ENCODE measurements at places on chromosomes 3 and 15.

- no peak for DNase-seq
Observed at GRCh38 chr15:40630313-40630712, 36.3 kb downstream of the KNL1 start.

DNA sequence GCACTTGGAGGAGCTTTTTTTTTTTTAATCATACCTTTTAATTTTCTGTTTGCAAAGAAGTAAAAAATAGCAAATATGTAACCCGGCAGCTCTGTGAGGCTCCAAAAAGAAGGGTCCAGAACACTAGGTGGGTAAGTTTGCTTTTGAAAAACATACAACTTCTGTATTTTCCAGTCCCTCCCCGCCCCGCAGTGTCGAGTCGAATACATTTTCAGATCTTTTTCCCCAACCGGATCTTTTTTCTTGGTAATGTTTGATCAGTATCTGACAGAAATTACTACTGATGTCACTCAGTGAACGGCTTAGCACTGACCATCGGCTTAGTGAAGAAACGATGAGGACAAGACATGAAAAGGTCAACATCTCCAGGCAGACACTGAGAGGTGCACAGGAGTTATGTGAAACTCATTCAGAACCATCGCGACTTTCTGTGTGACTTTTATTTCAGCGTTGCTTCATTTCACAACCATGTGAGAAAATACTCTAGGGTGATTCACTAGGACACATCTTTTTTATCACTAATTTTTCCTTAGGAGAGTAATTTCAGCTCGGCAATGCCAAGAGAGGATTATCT, 11.0 kb downstream of the ISL2 start:
- DNase-seq, result no peak

GRCh38 chr3:2458816-2459215, 360.1 kb downstream of the CNTN4 start:
- no peak for DNase-seq

DNA sequence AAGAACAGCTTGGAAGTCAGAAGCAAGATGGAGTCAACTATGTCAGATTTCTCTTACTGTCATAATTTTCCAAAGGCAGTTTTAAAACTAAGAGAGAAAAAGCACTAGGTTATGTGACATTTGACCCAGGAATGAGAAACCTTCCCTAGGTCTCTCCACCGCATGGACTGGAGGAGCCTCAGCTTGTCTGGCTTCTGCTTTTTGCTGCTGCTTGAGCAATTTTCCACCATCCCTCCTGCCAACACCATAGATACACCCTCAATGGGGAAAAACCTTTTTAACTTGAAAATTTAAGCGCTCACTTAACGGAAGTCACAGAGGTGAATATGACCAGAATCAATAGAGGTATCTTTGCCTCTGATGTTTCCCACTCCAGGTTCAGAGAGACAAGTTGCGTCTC, 17.8 kb upstream of the IREB2 start:
- no peak for DNase-seq

DNA sequence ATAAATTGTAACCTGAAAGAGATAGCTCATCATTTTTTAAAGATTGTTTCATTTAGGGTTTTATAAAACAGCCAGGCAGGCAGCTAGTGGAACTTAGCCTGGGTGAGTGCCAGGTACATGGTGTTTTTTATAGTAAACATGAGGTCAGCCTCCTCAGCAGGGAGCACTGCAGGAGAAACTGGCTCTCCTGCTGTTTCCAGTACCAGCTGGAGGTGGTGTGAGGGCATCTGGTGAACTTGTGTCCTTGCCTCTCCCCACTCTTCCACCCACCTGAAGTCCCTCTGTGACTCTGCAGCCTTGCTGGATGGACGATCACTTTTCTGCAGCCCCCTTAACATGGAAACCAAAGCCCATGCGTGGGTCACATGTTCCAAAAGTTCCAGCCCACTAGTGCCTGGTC, 128.4 kb downstream of the FAM174B start:
- DNase-seq, result no peak

DNA sequence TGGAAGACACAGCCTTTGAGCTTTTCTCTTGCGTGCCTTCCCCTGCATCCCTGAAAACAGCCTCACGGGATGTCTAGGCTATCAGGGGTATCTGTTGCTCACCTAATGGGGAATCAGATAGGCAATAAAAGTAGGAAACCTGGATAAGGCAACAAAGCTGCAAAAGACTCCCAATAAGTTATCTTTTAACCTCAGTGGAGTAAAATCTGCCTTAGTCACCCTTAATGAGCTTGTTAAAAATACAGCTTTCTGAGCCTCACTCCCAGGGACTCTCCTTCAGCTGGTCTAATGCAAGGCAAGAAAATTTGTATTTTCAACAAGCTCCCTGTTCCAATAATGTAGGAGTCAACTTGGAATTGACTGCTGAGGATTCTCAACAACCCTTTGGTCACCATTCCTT, 25.6 kb downstream of the ILDR1 start:
- DNase-seq, result no peak

DNA sequence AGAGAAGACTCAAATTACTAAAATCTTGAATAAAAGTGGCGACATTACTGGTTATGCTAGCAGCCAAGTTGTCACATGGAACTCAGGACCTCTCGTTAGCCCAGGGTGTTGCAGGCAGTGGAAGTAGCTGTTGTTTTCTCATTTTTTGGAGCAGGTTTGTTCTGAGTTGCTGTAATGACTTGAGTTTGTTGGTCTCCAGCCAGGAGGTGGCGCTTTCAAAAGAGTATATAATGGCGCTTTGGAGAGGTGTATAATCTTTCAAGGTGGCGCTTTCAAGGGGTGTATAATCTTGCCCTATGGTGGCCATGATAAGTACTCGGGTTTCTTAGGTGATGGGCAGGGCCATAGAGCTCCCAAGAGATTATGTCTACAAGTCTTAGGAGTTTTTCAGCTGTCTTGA, 632.7 kb downstream of the NTRK3 start:
- no peak for DNase-seq

- DNase-seq, result no peak
Observed at GRCh38 chr3:49454898-49455681, 15.0 kb upstream of the DAG1 start.

GRCh38 chr15:57045741-57046382, 127.4 kb downstream of the TCF12 start:
- no peak for DNase-seq

DNA sequence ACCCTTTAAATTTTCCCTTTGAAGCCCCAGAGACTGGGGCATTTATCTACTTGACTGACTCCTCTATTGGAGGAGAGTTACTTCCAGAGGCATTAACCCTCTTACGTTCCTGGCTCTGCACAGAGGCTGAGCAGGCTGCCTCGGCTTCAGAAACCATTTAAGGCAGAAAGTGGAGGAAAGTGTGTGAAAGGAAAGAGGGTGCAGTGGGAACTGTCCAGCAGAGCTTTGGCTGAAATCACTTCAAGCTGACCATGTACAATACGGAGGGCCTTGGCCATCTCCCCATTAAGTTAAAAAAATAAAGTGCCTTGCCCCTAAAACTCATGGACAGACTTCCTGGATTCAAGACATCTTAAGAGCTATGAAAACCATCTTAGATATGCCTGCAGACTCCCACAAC, 238.7 kb downstream of the SV2B start:
- DNase-seq, result no peak

DNA sequence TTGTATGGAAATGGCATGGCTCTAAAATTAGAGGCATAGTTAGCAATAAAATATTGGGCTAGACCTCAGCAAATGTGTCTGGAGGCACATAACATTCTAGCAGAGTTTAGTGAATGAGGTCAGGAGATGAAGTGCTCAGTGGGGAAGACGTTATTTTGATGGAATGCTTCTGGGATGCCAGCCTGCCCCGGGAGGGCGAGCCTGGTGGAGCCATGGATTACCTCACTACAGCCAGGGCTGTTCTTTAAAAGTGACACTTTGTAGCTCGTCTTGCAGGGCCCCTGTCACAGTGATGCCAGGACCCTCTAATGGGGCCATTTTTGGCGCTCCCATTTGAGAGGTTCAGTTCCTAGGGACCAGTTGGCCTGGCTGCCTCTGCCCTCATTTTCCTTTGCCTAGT, 48.5 kb downstream of the PXYLP1 start:
- DNase-seq, result no peak

GRCh38 chr3:7201784-7202183, 340.9 kb downstream of the GRM7 start:
- DNase-seq, result no peak

DNA sequence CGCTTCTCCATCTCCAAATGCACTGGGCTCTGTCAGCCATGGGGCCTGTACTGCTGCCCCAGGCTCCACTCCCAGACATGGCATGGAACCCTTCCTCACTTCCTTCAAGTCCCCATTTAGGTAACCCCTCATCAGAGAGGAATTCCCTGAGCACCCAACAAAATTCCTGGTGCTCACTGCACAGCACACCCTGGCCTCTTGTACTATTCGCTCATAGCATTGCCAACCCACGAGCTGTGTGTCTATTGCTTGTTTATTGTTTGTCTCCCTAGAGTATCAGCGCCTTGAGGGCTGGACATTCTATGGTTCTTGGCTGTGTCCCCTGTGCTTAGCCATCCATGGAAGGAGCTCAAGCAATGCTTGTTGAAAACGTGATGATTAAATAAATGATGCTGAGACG, 46.1 kb upstream of the SLCO2A1 start:
- no peak for DNase-seq

GRCh38 chr3:64385277-64385676, 160.0 kb upstream of the PRICKLE2 start:
- no peak for DNase-seq

DNA sequence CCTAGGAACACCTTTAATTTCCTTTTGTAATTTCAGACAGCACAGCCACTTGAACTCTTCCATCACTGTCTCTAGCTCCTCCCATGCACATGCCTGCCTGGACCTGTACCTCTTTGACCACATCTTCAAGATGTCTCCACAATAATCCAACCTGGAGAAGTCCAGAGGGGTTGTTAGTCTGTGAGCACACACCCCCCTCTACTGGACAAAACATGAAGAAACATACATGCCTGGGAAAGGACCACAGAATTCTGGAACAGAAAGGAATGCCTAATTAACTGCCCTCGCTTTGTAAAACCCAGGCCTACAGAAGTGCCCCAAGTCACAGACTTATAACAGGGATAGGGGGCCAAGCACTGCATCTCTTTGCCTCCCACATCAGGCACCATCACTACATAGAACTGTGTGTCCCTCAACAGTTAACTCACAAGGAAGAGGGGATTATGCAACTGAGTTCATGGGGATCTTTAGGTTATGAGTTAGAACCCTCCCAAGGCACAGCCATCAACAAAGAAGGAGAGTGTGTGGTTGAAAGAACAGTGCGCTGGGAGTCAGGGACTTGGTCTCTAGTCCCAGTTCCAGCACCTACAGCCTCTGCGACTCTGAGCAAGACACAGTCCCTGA, 61.7 kb downstream of the FMN1 start:
- DNase-seq, result no peak

DNA sequence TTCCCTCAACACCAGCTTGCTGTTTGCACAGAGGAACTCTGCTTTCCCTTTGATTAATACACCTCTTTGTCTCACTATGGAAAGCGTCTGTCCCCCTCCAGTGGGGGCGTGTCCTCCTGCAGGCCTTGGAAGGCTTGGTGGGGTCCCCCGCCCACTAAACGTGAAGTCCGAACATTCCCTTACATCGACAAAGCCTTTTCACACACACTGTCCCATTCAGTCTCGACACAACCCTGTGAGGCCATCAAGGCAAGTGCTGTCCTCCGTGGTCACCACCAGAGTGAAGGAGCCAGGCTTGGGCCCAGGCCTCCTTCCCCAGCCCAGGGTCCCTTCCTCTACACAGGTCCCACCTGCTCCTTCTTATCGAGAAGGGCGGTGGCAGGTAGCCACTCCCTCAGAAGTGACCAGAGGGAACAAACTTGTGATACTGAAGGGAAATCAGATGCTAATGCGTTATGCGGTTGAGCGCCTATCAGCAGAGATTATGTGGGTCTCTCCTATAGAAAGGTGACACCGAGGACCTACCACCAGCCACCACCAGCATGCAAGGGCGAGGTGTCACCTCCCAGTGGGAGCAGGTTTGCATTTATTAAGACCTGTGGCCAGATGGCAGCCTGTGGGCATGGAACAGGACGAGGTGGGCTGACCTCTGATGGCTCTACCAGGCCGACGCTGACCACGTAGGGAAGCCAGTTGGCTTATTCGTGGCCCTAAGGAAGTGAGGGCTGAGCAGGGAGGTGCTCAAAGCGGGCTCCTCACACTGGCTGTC, 6.6 kb downstream of the NRROS start:
- no peak for DNase-seq

DNA sequence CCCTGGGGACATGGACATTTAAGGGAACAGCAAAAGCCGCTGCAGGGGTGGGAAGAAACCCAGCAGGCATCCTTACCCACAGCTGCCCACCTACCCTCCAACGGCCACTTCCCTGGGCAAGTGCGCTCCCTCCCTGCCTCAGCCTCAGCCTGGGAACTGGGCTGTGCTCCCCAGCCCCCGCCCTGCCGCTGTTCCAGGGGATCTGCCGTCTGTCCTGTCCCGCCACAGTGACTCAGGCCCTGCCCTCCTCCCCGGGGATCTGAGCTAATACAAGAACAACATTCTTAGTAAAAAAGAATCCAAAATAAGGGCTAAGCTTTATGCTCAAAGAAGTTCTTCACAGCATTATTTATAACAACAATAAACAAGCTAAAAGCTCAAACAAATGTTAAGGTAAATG, 7.4 kb upstream of the IQSEC1 start:
- DNase-seq, result no peak

DNA sequence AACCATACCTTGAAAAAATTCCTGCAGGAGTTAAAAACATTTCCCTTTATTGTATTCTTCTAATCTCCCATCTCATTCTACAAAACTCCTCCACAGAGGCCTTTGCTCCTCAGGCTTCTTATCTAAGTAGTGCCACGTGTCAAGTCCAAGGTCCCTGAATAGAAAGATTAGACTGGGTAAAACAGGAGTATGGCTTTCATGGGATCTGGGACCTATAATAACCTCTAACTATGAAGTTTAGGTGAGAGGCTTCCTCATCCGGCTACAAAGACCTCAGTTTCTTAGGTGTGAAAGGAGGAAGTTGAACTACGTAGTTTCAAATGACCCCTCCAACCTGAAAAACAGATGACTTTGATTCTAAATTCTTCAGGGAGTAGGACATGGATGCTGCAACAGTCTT, 20.0 kb downstream of the GPR15 start:
- no peak for DNase-seq

DNA sequence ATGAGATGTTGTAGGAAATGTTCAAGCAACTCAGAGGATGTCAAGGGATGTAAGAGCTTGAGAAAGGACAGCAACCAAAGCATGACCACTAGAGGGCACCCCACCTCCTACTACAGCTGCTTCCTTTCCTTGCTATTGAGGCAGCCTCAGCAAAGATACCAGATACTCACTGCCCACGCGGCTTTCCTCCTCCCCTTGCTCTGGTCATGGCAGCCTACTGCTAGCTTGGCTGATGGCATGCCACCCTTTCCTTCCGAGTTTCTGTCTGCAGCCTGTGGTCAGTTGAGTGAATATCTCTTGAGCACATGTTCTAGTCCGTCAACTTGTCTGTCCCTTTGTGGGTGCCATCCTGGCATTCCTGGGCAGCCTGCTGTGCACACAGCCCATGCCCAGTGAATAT, 4.4 kb upstream of the CXCR6 start:
- peak; percentile 90 for DNase-seq

Measured in head of caudate nucleus (tissue), 42 donors.